ENCODE measurements at places on chromosomes 1 and 21.
A peak's percentile ranks its signal among the peaks of the same experiment; 100 is the strongest.

- DNase-seq, result no peak
These were observed 10.1 kb downstream of the CASP9 start for GRCh38 chr1:15513919-15514318.

- peak; percentile 84 for DNase-seq
These were observed 5.7 kb upstream of the ARID1A start for GRCh38 chr1:26690157-26690556.

- no peak for DNase-seq
These were observed 62.0 kb downstream of the NVL start for GRCh38 chr1:224267925-224268324.

GRCh38 chr1:232176222-232176621 lies 453.7 kb downstream of the SIPA1L2 start:
- no peak for DNase-seq

DNA sequence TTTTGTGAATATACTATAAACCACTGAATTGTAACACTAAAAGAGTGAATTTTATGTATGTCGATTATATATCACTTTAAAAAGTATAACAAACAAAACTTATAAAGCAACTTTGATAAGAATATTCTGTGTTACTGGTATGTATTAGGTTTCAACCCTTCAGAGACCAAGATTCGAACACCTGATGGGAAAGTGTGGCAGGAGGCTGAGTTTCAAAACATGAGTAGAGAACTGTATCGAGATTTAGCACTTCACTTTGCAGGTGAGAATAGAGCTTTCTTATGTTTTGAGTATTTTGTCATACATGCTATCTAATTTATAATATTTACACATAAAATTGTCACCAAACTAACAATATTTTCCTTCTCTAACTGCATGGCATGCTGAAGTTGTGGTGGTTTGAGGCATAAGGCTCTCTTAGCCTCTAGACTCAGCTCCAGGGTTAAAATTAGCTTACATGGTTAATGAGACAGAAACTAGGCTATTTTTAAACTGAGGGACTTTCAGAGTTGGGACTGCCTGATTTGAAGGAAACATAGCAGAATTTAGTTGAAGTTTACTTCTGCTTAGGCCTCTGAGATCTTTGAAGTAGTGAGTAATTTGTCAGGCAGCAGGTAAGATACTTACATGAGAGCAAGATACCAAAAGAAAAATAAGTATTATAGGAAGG lies 48.6 kb downstream of the CEP350 start:
- DNase-seq, result no peak

DNA sequence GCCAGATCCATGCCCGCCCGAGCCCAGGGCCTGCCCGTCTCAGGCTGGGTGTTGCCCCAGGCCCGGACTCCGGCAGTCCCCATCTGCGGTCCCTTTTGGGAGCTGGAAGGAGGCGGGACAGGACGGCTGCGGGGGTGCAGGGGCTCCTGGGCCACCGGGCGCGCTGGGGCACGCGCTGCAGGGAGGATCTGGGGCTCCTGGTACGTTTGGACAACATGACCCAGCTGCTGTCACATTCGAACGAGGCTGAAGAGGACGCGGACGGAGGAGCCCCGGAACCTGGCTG lies 6.6 kb upstream of the CALML6 start:
- DNase-seq, result no peak

DNA sequence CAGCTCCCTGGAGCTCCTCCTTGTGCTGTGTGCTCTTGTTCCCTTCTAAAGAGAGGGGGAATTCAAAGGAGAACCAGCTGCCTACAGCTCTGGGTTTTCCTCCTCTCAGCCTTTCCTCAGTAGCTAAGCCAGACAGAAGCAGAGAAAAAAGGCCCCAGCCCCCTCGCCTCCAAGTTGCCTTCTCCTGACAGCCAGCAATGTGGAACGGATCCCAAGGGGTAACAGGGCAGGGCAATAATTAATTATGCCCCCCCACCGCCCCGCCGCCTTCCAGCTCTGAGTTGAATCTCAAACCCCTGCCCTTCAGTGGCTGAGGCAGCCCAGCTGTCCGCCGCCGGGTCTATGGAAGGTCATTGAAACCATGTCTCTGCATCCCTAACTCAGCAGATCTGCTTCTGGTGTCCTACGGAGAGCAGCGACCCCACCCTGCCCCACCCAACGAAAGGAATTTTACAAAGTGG lies 69.0 kb upstream of the GOLT1A start:
- no peak for DNase-seq

GRCh38 chr1:98129491-98129890 lies 208.7 kb upstream of the DPYD start:
- no peak for DNase-seq

DNA sequence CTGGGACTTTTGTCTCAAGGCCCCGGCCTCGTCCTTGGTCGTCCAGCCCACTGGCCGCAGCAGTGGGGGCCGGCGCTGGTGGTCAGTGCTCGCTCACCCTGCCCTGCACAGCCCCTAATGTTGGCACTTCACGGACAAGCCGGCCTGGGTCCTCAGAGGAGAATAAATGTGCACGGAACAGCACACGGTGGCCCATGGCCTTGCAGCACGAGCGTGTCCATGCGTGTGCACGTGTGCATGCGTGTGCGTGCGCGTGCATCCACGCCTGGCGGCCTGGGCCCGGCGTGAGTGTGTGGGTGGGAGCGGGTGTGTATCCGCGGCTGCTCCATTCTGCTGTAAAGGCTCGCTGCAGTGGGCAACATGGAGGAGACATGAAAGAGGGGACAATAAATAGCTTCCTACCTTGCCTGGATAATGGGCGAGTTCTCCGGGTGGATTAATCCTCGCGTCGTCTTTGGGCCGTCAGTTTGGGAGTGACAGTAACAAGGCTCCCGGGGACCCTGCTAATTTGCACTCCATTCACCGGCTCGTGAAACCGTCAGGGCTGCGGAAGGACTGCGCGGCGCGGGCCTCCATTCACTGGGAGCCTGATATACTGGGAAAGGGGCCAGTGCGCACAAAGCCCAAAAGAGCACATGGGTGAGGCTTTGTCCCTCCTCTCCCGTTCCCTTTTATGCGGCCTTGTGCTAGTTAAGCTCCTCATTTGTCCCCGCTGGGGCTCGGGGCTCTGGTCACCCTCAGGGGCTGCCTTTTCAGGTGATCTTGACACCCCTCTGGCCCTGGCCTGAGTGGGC lies 142.8 kb downstream of the PRDM16 start:
- DNase-seq, result no peak

- peak; percentile 91 for DNase-seq
These were observed 30.1 kb downstream of the SGIP1 start for GRCh38 chr1:66563941-66564630.

GRCh38 chr1:50595874-50596273 lies 172.6 kb upstream of the DMRTA2 start:
- no peak for DNase-seq

GRCh38 chr1:191453487-191453886 lies 704.8 kb upstream of the RGS18 start:
- no peak for DNase-seq

GRCh38 chr1:212525479-212526110 lies 83.0 kb upstream of the ATF3 start:
- DNase-seq, result peak; percentile 62

DNA sequence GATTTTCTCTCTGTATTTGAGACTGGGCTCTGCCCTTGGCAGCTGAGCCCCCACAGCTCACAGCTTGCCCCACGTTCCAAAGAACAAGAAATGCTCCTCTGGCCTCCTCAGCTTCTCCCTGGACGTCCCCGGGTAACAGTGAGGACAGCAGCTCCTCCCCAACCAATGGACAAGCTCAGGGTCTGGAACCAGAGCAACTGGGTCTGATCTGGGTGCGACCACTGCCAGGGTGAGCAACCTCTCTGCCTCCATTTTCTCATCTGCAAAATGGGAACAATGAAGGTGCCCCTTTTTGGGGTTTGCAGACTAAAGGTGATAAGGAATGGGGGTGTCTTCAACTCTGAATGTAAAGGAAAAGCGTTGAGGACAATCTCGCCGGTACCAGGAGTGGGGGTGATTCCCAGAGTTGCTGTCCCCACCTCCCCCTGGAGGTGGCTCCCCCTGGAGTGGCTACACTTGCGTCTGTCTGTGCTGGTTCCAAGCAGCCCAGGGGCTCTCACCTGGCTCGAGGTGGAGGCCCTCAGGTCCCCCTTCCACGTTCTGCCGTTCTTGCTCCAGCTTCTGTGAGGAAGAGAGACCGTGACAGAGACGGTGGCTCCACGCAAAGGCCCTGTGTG lies 6.9 kb downstream of the C21orf58 start:
- DNase-seq, result no peak

GRCh38 chr1:79373481-79374125 lies 367.1 kb upstream of the ADGRL4 start:
- DNase-seq, result no peak

- DNase-seq, result no peak
These were observed 177.3 kb downstream of the PGBD5 start for GRCh38 chr1:230248889-230249270.

GRCh38 chr21:45017039-45017960 lies 57.1 kb upstream of the ADARB1 start:
- no peak for DNase-seq

- DNase-seq, result peak; percentile 65
These were observed 31.9 kb downstream of the SETD4 start for GRCh38 chr21:36028127-36029069.

DNA sequence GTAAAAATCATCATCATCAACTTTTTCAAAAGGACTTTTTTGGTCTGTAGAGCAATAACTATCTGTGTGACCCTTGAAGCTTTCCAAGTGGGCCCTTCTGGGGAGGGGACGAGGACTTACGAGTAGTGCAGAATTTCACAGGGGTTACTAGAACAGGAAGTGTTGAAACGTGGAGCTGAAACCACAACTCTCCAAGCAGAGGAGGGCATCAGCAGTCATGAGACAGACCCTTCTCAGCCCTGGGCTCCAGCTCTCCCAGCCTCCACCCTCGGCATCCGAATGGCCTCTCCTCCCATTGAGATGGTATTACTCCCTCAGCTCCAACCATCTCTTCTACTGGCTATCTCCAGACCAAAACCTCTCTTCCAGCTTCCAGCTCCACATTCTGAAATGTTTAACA lies 3.6 kb downstream of the FAM89A start:
- DNase-seq, result peak; percentile 71

GRCh38 chr1:186738926-186739325 lies 58.7 kb upstream of the PTGS2 start:
- DNase-seq, result peak; percentile 84

DNA sequence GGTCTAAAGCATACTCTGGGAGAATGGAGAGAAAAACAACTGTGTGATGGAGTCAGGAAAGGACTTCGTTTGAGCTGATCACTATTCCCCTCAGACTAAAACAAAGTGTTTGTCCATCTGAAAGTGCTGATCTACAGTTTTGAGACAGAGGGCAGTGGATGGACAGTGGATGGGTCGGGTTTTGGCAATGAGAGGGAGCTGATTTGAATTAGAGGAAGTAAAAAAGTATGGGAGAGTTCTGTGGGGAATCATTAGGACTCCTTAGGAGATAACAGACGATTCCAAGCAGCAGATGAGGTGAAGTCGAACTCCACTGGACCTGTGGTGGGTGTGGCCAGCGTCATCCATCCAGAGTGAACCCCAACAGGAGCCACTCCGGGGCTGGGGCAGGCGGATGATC lies 62.3 kb downstream of the PTGS2 start:
- peak; percentile 20 for DNase-seq

DNA sequence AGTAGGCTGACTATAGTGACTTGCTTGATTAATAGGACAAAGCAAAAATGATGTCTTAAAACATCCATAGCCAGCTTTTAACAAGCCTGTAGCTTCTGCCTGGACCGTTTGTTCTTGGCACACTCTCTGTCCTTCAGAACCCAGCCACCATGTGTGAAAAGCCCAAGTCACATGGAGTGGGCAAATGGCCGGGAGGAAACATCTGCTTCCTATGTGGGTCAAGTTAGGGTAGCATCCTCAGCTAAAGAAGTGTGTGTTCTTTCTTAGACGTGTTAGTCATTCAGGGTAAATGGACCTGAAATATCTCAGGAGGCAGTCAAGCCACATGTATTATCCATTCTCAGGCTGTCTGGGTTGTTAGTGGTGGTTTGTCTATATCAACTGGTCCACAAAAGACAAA lies 23.4 kb downstream of the RD3 start:
- DNase-seq, result no peak

DNA sequence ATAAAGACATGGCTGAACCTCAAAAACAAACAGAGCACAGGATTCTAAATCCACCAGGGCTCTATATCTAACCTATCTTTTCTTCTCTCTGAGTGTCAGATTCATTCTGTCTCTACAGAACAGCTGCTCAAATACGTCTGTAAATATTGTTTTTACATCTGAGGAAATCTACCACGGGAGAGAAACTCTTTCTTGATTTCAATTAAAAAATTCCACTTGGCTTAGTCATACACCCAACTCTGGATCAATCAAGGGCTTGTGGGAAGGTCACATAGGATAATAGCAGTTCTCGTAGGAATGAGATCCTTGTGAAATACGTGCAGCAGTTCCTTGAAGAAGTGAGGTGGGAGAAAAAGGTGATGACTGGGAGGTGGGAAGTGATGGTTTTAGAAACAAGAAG lies 1355.7 kb upstream of the ADGRL2 start:
- DNase-seq, result no peak

- DNase-seq, result no peak
These were observed 213.2 kb upstream of the JUN start for GRCh38 chr1:58997060-58997411.

- peak; percentile 60 for DNase-seq
These were observed 1.0 kb downstream of the YOD1 start for GRCh38 chr1:207049974-207050391.

GRCh38 chr1:25861316-25862286 lies 2.3 kb upstream of the AUNIP start:
- peak; percentile 31 for DNase-seq

DNA sequence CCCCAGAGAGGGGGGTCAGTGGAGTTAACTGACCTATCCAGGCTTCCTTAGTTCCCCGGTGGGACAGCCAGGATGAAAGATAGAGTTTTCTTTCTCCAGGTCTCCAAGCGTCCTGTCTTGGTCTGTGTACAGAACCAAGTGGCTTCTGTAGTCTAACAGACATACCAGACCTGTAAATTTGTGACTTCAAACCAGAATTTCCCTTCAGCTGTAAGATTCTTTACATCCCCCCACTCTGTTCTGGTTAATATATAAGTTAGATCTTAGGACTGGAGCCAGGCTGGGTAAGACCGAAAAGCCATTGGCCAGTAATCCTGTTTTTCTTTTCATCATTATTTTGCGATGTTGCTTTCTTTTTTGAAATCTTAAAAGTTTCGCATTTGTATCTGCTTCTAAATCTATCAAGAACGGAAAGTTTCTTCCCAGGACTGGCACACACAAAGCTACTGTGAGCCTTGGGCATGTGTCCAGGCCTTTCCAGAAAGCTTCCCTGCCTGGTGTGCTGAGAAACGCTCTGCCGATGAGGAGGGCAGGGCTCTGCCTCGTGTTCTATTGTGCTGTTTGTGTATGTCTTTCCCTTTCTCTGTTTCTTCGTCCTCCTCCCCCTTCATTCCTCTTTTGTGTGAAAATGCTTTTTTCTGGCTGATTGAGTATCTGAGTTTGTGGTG lies 72.3 kb downstream of the RGL1 start:
- DNase-seq, result no peak
